ENCODE measurements at places on chromosomes 11 and 22. TPM values are rescaled to one million over a fixed set of nuclear protein-coding genes. Genes with fewer than 3 reads are reported as not detected.
A peak's percentile ranks its signal among the peaks of the same experiment; 100 is the strongest.

DNA sequence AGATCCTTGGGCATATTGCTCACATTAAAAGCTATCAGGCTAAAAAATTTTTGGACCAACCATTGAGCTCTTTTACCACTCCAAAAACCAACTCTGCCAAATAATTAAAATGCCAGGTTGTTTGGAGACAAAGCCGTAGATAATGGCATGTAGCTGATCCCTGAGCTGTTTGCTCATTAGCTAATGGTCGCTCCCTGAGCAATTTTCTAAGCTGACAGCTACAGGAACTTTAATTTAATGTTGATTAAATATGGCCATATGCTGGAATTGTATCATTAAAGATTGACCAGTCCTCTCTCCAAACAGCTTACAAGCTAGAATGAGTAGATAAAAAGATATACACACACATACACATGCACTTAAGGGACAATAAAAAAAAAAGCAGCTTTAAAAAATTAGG is 216.2 kb upstream of the ARHGAP20 start:
- DNase-seq, result no peak

DNA sequence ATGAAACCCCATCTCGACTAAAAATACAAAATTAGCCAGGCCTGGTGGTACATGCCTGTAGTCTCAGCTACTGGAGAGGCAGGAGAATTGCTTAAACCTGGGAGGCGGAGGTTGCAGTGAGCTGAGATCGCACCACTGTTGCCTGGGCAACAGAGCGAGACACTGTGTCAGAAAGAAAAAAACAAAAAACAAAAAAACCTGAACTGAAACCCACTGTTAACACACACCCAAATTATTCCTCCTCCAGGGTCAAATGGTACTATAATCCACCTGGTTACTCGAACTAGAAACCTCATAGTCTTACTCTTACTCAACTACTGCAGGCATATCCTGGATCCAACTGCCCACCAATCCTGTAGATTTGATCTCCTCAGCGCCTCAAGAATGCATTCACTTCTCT is 35.5 kb downstream of the USP28 start:
- DNase-seq, result no peak

DNA sequence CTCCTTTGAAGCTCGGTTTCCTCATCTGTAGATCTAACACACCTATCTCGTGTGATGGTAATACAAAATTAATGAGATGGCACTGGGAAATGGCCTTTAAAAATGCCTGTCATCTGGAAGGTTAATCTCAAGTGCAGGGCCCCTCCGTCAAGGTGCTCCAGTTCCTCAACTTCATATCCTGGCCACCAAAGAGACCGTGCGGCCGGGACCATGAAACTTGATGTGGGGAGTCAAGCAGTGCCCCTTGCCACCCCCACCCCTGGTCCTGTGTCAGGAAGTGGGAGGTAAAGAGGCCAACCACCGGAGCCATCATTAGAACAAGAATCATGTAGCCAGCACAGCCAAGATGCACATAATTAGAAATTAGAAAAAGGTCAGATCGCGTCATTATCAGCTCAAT is 108.2 kb downstream of the FEZ1 start:
- no peak for DNase-seq

- no peak for DNase-seq
Measured at GRCh38 chr11:60658409-60658808, 41.0 kb upstream of the MS4A8 start.

- DNase-seq, result no peak
Measured at GRCh38 chr11:45651841-45652749, 13.3 kb downstream of the CHST1 start.

DNA sequence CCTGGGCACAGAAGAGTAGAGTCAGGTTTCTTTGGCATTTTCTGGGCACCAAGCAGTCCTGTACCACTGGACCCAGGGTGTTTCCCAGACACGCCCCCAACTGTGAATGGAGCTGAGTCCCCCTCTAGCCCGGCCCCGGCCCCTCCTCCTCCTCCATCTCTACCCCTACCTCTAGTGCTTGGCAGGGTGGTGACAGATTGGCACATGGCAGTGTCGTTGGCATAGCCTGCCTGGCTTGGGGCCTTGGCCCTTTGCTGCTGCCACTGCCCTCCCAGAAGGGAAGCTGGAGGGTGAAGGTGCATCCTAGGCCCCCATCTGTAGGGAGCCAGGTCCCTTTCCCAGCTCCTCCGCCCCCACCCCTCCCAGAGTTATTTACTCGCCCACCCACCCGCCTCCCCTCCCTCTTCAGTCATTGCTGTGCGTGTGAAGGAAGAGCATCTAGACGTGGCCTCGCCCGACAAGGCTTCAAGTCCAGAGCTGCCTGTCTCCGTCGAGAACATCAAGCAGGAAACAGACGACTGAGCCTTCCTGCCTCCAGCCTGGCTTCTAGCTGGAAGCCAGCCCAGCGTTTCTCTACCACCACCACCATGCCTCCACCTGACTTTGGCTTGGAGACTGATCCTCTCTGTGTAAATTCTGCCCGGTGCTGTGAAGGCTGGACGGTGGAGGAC is 10.9 kb downstream of the CHADL start:
- DNase-seq, result peak; percentile 83

DNA sequence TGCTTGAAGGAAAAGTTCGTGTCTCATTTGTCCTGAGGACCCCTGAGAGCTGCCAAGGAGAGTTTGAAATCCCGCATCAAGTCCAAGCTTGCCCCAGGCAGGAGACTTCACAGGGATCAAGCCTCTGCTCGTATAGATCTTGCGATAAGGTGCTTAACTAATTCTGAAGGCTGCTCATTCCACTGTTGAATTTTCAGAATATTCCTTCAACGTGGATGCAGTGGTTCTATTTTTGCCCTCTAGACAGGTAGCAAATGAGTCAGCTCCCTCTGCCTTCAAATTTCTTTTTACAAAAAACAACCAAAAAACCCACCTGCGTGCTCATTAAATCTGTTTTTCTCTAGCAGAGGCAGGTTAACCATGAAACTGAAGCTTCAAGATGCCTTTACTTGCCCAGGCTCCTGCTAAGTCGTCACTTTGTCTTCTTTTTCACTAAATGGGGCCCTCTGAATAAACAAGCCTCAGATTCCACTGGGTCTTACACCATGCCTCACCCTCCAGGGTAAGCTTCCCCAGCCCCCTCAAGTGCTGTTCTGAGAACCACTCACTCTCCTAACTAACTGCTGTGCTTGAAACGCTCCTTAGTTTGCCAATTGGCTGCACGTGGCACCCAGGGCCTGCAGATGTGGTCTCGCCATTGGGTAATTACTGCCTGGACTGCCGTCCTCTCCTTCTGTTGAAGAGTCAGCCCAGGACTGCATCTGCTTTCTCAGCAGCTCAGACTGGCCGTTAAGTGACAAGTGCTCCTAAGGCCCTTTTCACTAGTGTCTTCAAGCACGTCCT is 105.0 kb downstream of the TRPC6 start:
- no peak for DNase-seq

DNA sequence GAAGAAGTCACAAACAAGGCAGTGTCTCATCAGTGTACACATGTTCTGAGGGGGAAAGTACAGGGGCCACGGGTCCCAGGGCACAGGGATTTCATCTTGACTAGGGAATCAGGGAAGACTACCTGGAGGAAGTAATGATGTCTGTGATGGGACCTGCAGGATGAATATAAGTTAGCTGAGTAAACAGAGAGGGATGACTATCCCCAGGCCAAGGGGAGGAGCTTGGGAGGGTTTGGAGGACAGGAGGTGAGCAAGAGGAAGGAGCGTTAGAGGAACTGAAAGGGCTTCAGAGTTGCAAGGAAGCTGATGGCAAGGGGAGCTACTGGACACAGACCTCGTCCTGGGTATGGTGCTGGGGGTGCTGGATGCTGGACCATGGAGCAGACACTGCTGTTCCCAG is 56.4 kb downstream of the TRAF6 start:
- DNase-seq, result no peak

- DNase-seq, result peak; percentile 78
Measured at GRCh38 chr11:118610773-118611432, 3.5 kb downstream of the PHLDB1 start.

GRCh38 chr22:17205432-17205831 is 13.8 kb downstream of the ADA2 start:
- no peak for DNase-seq

DNA sequence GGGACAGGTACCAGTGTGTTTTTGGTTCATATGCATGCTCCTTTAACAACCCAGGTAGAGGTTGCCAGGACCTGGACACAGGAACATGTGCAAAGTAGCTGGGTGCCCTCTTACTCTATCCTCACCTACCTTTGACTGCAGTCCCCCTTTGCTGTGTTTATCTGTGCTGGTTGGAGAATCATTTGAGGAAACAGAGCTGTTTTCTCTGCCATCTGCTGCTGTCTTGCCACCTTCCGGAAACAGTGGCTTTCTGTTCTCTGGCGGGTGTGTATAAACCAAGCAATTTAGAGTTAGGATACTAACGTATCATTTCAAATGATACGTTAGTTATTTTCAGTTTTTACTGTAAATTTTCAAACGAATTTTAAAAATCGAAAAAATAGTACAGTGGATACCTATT is 171.9 kb upstream of the TTC12 start:
- no peak for DNase-seq

- DNase-seq, result no peak
Measured at GRCh38 chr11:127340438-127340837, 339.9 kb upstream of the KIRREL3 start.

DNA sequence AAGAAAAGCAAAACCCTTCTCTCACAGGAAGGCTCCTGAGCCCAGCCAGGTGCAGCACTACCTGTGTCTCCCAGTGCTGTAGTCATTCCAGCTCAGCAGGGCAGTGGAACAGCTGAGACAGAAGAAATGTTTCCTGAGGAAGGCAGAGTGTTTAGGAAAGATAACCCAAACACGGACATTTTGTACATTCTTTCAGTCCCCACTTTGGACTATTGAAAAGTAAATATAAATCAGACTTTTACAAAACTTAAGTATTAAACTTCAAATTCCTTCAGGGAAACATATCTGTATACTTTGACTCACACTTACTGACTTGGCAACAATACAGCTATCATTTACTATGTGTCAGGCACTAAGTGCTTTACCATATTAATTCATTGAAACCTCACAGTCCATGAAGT is 40.4 kb downstream of the RRAS2 start:
- peak; percentile 64 for DNase-seq

DNA sequence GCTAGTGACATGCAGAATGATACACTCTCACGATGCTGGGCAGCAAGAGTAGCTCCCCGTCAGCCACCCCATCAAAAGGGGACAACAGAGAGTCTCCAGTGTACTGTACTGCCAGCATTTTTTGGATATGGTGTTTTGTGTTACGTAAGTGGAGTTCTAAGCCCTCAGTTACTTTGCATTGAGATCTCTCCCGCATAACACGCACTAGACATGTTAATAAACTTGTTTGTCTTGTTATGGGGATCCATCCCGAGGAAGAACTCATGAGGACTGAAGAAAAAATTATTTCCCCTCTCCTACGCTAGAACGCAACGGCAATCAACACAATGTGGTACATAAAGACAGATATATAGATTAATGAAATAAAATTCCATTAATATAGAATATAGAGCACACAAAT is 24.2 kb downstream of the NCAPD3 start:
- no peak for DNase-seq

DNA sequence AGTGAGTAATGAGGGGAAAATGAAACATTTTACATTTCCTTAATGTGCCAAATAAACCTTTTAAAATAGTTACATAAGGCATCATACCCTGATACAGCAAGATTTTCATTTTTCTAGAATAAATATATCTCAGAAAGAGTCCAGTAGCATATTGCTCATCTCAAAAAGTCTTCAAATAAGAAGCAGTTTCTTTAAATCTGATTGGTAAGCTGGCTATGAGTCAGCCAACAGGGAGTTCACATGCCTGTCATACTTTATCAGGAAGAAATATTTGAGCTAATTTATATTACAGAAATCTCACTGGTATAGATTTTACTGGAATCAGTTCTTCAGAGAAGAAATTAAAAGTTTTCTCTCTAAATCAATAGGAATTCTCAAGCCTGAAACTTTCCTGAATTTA is 258.1 kb downstream of the C11orf87 start:
- DNase-seq, result no peak

DNA sequence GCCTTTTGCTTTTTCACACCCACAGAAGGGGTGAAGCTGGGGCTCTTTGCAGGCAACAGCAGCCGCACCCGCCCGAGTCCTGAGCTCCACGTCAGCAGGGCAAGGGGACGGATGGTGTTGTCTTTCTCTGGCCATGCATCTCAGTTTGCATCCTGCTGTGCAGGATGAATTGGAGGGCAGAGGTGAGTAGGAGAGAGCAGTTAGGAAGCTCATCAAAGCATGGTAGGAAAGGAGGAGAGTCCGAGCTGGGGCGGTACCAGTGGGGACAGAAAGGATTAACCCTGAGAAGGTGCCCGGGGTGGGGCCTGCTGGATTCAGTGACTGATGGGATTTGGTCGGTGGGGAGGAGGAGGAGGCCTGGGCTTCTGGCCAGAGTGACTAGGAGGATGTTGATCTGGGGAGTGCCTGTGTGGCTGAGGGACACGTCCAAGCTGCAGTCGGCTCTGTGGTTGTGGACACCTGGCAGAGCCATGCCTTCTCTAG is 14.6 kb downstream of the FAM83F start:
- DNase-seq, result no peak

DNA sequence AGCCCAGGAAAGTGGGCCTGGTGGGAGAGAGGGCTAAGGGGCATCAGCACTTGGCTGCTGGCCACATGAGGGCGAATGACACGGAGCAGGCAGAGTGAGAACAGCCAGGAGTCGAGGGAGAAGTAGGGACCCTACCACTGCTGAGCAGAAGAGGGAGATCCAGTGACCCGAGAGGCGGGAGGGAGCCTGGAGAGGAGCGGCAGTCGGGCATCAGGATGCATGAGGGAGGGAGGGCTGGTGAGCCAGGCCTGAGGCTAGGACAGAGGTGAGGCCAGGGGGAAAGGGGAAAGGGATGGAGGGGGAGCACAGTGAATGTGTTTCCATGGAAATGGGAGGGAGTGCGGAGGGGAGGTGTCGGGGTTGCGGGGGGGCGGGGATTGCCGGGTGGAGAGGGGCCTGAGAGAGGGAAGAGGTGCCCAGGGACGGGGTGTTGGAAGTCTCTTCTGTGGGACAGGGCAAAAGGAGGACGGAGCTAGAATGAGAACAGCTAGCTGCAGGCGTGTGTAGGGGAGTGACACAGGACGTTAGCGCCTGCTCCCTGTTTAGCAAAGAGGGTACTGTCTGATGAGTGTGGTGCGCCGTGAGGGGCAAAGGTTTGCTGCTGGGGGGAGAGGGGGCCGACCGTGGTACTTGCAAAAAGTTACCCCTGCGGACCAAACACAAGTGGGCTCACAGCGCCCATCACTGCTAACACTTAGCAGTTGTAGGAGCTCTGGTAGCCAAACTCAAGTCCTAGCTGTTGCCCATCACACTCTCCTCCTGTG is 37.1 kb upstream of the WNT11 start:
- no peak for DNase-seq

DNA sequence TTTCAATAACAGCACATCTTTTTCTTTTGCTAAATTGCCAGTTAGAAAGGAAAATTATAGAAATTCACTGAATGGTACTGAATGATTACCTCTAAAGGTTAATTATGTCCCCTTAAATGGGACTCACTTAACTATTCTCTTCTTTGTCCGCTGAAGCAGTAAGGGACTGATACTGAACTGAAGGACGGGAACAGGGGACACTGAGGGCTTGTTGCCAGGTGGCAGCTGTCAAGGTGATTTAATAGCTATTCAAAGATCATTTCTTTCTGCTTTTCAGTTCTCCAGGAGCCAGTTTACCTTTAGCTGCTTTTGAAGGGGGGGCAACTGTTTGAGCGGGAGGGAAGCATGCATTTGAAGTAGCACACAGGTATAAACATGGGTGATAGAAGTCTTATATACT is 325.4 kb upstream of the CCDC90B start:
- DNase-seq, result no peak

NLRX1 gene
- total RNA-seq, result 15.1 TPM

PRODH gene
- total RNA-seq, result not detected

BEST1 gene
- 0.21 TPM for total RNA-seq

HIPK3 gene
- 36.1 TPM for total RNA-seq

CPT1A gene
- 52.1 TPM for total RNA-seq

TRIM49D2 gene
- not detected for total RNA-seq

MS4A12 gene
- not detected for total RNA-seq

Data from endothelial cell of umbilical vein (primary cell).